Activated CD8-positive, alpha-beta T cell treated with anti-CD3 and anti-CD28 coated beads, Interleukin-2, amount 10 ng/mL, durations not matched to agents 7 days and 5 days (primary cell): ENCODE measurements at places on chromosomes 3 and 15.

DNA sequence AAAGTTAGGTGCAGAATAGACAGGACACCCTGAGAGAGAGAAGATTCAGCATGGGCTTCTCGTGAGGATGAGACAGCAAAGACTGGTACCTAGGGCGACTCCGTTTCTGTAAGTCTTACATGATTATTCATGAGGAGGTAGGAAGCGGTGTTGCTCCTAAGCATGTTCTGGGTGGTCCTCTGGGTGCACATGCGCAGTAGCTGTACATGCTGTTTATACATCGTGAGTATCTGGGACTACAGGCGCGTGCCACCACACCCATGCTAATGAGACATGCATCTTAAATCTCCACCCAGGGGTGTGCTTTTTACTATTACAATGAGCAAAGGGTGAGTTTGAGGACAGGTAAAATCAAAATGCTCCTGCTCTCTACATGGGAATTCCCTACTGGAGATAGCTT lies 12.3 kb downstream of the ALPK3 start:
- no peak overlapping the region for H3K4me3 ChIP-seq
- DNase-seq: no peak
- H3K36me3 ChIP-seq: no peaks in the 10 kb centered on the region
- peaks cover 23% of the 10 kb centered on the region for H3K27me3 ChIP-seq

- no peak overlapping the region for H3K27ac ChIP-seq
- H3K27me3 ChIP-seq: no peaks in the 10 kb centered on the region
- H3K4me3 ChIP-seq: no peak overlapping the region
- no peaks in the 10 kb centered on the region for H3K36me3 ChIP-seq
- DNase-seq: no peak
- no peaks in the 10 kb centered on the region for H3K4me1 ChIP-seq
Observed at GRCh38 chr3:117681619-117682018, 972.0 kb downstream of the TUSC7 start.

GRCh38 chr15:99845009-99845408 lies 111.8 kb upstream of the LYSMD4 start:
- H3K36me3 ChIP-seq: no peaks in the 10 kb centered on the region
- no peak overlapping the region for H3K4me3 ChIP-seq
- no peak overlapping the region for H3K27ac ChIP-seq
- H3K4me1 ChIP-seq: peaks cover 15% of the 10 kb centered on the region
- no peak for DNase-seq

DNA sequence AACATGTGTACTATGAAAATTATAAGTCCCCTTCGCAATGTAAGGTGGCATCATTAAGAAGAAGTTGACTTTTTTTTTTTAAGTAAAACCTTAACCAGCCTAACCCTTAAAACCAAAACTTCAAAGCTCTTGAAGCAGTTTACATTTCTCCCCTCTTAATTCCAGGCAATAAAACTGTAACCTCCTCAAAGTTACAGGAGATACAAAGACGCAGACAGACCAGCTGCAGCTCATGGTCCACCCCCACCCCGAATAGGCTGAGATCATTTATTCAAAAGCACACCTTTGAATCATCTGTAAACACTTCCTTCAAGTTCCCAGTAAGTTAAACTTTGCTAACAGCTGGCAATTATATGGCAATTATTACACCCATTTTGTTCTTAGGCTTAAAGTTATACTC lies 414.5 kb downstream of the ERC2 start:
- H3K27me3 ChIP-seq: no peaks in the 10 kb centered on the region
- no peak for DNase-seq
- H3K27ac ChIP-seq: no peak overlapping the region
- H3K4me1 ChIP-seq: no peaks in the 10 kb centered on the region

DNA sequence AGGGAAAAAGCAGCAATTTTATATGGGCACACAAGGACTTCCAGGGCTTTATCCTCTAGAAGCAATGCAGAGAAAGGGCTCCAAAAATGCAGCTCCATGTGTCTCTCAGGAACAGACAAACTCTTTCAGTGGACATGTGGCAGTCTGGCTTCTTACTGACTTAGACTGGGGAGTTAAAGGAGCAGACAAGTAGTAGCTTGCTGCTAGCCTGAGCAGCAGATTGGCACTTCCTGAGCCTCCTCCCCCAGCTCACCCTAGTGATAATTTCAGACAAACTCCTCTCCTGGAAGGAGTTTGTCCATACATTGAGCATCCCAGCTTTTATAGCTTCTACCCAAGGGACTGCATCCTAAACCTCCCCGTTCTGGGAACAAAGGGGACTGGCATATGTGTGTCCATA lies 101.7 kb upstream of the MANF start:
- H3K27me3 ChIP-seq: no peaks in the 10 kb centered on the region
- H3K4me1 ChIP-seq: no peaks in the 10 kb centered on the region
- H3K36me3 ChIP-seq: peaks cover 7% of the 10 kb centered on the region
- no peak for DNase-seq
- no peak overlapping the region for H3K27ac ChIP-seq

- peak overlapping the region; percentile 99 for H3K27ac ChIP-seq
- H3K4me1 ChIP-seq: peaks cover 91% of the 10 kb centered on the region
- no peak for DNase-seq
- H3K4me3 ChIP-seq: peak overlapping the region; percentile 93
- no peaks in the 10 kb centered on the region for H3K27me3 ChIP-seq
Observed at GRCh38 chr15:25849157-25849921, 13.8 kb downstream of the ATP10A start.
